ENCODE measurements at places on chromosomes 13 and 19.

- no peak for DNase-seq
Measured at GRCh38 chr13:27188239-27188638, 16.6 kb upstream of the USP12 start.

DNA sequence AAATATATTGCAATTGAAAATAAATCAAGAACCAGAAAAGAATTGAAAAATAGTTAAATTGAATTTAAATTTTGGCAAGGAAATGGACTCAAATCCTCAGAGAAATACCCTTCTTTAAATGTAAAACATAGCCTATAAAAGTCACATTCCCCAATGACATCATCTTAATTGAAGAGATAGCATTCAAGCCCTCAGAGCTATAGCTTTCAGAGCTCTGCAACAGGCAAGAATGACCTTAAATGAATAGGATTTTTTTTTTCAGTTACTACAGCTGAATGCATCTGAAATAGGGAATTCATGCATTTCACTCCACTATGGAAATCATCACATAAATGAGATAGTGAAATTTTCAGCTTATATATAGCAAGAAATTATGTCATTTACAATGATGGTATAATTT is 1049.0 kb downstream of the OLFM4 start:
- no peak for DNase-seq

- DNase-seq: no peak
Measured at GRCh38 chr13:78816154-78816553, 157.2 kb upstream of the OBI1 start.

DNA sequence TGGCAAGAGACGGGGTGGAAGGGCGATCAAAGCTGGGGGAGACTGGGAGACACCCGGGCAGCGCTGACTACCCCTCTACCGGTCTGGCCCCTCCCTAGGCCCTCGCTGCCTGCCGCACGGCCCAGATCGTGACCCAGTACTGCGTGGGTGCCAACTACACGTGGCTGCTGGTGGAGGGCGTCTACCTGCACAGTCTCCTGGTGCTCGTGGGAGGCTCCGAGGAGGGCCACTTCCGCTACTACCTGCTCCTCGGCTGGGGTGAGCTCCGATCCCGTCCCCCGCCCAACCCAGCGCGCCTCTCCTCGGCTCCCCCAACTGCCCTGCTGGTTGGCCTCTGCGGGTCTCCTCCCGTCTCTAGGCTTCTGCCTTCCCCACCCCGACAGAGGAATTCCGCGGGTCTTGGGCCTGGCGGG is 8.8 kb downstream of the GIPR start:
- DNase-seq: no peak

DNA sequence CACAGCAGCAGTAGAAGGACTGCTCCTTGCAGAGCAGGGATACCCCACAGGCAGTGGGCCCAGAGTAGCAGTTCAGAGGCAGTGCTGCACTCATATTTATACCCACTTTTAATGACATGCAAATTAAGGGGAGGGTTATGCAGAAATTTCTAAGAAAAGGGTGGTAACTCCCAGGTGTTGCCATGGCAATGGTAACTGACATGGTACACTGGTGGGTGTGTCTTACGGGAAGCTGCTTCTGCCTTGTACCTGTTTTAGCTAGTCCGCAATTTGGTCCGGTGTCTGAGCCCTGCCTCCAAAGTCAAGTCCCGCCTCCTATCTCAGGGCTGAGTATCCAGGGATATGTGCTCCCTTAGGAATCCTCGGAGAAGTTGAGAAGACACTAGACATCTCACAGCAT is 79.2 kb upstream of the UQCRFS1 start:
- no peak for DNase-seq

DNA sequence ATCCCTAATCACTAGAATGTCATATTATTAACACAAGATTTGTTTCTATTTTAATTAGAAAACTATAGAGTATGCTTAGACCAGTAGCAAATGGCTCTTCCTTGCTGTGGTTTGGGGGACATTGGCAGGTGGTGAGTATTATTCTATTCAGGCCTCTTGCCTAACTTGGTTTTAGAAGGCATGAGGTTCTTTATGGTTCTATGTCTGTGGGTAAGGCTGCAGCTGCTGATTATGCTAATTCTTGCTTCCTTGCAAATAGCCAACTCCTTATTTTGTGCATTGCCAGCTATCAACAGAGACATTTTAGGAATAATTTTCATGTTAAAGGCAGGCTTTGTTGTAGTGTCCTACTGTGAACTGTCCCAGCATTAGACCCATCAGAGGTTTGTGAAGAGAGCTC is 1344.9 kb downstream of the UQCRFS1 start:
- DNase-seq: no peak

DNA sequence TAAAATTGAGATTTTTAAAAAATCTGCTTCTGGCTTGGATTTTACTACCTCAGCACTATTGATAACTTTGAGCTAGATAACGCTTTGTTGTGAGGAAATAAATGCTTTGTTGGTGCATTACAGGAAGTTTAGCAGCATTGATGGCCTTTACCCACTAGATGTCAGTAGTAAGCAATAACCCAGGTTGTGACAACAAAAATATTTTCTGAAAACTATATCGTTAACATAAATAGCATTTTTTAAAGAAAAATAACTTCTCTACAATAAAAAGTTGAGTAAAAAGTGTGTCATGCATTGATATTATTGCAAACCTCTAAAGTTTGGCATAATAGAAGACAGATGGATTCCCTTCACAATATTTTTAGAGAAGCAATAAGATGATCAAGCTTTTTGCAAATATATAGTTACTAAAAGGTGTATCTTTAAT is 1246.5 kb downstream of the UQCRFS1 start:
- DNase-seq: no peak

- DNase-seq: no peak
Measured at GRCh38 chr13:42597505-42597904, 23.6 kb downstream of the TNFSF11 start.

- DNase-seq: no peak
Measured at GRCh38 chr19:31883296-31883990, 462.0 kb upstream of the ZNF507 start.

GRCh38 chr19:38848299-38849146 is 1.3 kb downstream of the HNRNPL start:
- DNase-seq: no peak

- peak; percentile 99 for DNase-seq
Measured at GRCh38 chr13:24160458-24161009, at the start of gene SPATA13. SPATA13 (plus strand) TSS chr13:24160720; CDS start chr13:24222930, 62,210 bp downstream.

DNA sequence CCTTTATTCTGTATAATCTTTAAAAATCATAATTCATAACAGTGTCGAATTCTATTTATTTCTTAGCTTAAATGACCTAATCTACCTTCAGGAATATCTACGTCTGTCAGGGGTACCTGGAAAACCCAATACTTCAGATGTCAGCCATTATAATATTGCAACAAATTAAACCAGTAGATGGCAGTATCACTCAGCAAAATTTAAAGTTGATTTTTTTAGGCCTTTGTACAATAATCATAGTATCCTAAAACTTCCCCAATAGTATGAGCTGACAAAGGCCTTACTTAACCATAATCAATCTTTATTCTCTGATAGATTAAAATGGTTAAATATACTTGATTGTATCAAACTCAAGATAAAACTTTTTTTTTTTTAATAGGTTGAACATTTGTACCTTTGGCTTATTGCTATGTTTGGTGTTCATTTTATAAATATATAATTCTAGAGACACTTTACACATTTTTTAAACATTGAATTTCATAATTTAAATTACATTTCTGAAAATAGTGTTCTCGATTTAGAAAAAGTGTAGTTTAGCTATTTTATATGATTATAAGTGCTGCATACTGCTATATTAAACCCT is 830.2 kb upstream of the SPRY2 start:
- no peak for DNase-seq

GRCh38 chr13:111604097-111604496 is 283.7 kb downstream of the TEX29 start:
- no peak for DNase-seq

DNA sequence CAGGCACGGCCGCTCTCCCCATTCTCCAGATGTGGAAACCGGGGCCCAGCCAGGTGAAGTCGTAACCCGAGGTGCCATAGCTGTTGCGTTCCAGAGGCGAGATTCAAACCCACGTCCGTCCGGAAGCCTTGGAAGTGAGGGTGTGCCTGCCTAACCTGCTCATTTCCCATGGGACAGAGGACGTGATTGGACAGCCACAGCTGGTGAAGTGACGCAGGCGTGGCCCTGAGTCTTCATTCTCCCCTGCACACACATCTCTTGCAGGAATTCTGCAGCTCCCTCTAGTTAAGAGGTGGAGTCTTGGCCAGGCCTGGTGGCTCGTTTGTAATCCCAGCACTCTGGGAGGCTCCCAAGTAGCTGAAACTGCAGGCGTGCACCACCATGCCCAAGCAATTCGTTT is 16.8 kb downstream of the MEIS3 start:
- DNase-seq: no peak

DNA sequence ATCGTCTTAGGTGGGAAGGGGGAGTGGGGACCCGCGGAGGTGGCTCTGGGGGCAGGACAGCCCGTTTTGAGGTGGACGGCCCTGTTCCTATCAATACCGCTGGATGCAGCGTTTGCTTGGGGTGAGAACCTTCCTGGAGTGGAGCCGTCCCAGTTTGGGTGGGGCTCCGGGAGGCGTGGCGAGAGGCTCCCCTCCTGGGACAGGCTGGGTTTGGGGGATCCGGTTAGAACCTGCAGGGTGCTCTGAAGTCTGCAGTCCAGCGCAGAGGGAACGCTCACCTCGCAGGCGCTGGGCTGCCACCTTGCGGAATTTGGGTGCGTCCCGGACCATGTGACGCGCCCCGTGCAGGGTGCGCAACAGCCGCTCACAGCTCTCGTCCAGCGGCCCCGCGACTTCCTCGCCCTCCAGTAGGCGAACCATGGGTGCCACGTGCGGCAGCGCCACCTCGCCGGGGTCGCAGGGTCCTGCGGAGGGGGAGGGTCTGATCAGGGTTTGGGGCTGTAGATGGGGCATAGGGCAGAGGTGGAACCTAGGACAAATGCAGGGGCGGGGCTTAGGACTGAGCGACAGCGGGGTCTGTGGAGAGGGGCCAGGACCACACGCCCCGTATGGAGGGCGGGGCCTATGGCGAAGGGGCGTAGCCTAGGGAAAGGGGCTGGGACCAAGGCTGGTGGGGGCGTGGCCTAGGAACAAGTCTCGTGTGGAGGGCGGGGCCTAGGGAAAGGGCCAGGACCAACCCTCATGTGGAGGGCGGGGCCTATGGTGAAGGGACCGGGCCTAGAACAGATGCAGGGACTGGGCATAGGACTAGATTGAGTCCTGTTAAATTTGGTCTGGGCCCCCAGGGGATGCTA is 13.8 kb downstream of the SH2D3A start:
- peak; percentile 94 for DNase-seq

DNA sequence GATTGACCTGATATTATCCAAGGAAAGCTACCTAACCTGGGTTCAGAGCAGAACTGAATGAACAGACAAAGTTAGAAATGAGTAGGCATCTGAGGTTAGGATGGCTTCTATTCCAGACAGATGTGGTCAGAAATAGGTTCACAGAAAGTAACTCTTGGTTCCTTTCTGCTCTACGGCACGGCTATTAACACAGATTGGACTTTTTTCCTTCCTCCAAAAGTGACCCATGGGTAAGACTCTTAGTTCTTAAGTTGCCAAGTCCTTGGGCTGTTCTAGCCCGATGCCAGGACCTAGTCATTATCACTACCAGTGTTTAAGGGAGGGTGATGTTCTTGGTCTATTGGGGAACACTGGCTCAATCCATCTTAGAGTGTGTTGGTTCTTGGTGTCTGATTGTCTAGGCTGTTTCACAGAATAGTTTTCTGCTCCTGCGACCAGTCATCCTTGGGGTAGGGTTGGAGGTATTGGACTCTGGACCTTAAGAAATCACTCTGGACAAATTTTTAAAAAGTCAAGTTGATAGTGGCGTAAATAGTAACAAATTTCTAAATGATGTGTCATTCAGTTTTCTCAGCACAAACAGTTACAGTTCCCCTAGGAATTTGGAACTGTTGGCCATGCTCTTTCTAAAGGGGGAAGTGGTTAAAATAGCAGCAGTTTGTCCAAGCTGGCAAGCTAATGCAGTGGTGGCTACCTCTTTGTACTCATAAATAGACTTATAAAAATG is 60.1 kb upstream of the MYCBP2 start:
- no peak for DNase-seq

GRCh38 chr13:83532809-83533208 is 349.5 kb downstream of the SLITRK1 start:
- DNase-seq: no peak

- DNase-seq: no peak
Measured at GRCh38 chr19:43524922-43525835, 1.8 kb downstream of the ETHE1 start.

DNA sequence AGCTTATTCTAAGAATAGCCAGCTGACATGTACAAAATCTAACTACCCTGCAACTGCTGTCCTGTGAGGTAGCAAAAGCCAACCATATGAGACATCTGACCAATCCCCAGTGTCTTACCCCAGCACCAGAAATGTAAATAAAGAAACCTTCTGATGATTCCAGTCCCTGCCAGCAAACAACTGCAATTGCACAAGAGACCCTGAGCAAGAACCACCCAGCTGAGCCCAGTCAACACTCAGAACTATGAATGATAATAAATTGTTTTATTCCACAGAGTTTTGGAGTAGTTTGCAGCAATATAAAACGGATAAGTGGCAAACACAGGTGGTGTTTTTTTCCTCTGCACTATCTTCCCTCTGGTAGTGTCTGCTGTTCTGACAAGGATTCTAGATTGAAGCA is 94.9 kb downstream of the ERCC5 start:
- DNase-seq: no peak

DNA sequence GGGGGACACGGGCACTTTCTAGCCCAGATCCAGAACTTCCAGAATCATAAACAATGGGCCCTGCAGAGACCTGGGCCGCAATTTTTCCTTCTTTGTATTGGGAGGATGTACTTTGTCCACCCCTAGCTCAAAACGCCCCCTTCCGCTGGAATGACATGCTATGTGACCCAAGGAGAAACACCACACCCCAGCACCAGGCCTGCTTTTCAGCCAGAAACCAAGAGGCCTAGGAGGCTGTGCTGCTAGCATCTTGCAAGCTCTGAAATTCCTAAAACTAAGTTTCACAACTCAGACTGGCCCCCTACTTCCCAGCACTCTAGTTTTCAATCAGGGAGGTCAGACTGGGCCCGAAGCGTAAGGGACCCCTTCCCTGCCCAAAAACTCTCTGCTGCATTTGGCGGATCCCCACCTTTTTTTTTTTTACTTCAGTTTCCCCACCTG is 538 bp downstream of the LSM4 start:
- DNase-seq: no peak

GRCh38 chr13:49403996-49404702 is 39.7 kb downstream of the CAB39L start:
- no peak for DNase-seq

DNA sequence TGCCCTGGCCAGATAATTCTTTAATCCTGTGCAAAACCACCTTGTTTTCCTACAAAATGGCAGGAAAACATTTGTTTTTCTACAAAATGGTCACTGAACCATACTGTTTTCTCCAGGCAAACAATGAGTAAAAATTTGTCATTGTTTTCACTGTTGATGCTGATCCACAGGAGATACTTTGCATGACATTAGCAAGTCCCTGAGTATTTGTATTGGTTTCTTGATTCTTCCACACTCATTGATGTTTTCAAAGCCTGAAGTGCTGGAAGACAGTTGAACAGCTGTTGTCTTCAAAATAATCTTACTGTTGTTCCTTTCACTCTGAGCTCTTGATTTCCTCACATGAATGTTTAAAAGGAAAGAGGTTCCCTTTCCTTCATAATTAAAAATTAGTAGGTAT is 123.1 kb upstream of the HTR2A start:
- no peak for DNase-seq

All from GM12891 (cell line).